ENCODE measurements at places on chromosomes 13 and 19.

- DNase-seq: no peak
These were observed 119.1 kb downstream of the KLF12 start for GRCh38 chr13:74015137-74015536.

DNA sequence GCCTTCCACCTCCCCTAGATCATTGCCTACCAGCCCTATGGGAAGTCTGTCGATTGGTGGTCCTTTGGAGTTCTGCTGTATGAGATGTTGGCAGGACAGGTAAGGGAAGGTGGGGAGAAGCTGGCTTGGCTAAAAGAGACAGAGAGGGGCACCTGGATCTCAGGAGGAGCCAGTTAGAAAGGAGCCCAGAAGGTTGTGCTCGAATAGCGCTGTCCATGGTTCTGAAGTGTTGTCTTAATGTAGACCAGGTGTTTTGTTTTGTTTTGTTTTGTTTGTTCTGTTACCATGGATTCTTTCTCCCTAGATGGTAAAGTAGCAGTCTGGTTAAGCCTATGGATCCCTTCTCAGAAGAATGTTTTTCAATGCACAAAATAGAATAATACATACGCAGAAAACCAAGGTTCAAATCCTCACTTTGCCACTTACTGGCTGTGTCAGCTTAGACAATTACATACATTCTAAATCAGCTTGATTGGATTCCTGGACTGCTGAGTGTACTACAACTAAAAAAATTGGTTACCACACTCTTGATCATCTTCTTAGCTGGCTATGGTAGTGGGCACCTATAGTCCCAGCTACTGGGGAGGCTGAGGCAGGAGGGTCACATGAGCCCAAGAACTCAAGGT is 5.9 kb upstream of the CACNG7 start:
- no peak for DNase-seq

- DNase-seq: no peak
These were observed 198.3 kb downstream of the NBEA start for GRCh38 chr13:35140321-35140720.

DNA sequence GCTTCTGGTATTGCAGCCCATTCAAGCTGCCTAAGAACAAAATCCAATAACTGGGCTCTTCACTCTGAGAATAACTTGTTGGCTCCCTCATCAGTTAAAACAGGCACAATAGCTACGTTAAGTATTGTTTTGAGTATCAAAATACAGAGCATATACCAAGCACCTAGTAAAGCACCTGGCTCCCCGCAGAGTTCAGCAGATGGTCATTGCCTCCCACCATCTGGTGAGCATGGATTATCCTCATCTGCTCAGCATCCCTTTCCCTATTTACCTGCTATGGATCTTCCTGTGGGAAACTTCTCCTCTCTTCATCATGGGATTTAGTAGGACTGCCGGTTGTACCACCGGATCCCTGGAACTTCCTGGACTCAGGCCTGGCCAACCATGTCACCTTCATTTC is 199.2 kb upstream of the MAB21L1 start:
- peak; percentile 65 for DNase-seq

GRCh38 chr19:38675611-38676010 is 28.2 kb downstream of the ACTN4 start:
- no peak for DNase-seq

DNA sequence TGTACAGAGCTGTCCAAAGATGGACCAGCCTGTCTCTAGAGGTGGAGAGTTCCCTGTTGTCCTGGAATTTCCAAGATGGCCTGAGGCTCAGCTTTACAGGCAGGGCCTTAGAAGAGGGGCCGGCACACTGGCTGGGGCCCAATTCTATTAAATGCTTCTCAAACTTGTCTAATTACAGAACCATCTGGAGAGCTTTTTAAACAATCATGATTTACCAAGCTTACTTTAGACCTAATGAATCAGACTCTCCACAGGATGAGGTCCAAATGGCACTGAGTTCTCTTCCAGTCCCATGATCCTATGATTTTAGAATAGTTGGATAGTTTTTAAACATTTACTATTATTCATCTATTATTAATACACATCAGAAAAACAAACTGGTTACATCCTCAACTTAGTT is 123.5 kb downstream of the DNAJC3 start:
- DNase-seq: no peak

DNA sequence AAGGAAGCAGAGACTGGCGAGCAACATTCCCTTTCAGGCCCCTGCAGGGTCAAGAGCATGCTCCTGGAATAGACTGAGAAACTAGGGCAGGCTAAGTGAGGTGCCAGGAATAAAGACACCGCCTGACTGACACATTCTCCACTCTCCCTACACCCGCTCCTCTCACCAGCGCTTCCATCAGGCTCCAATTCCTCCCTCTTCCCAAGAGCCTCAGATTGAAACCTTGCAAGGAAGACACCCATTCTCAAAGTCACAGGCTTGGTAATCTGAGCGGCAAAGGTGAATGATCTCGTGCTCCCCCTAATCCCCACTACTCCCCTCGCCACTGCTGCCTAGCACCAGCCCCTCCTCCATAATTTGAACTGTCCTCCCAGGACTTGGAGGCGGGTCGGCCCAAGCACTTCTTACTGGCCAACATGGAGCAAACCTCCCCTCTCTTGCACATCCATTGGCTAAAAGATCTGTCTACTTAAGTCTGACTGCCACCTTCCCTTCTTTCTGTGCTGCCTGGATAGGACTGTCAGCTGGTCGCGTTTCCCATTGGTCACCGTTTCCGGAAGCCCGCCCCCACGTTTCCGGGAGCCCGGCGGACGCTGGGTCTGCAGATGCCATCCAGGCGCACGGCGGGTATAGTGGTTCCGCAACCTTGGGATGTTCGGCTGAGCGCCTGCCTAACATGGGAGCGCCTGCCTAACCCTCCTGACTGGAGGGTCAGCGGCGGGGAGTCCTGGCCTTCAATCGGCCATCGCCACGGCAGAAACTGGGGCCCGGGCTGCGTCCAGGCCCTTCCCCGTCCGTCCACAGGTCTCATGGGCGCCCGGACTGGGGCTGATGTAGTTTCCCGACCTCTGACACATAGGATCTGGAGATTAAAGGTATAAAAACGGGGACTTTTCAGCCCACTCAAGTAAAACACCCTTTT is 33.6 kb downstream of the ZNF383 start:
- DNase-seq: peak; percentile 78

DNA sequence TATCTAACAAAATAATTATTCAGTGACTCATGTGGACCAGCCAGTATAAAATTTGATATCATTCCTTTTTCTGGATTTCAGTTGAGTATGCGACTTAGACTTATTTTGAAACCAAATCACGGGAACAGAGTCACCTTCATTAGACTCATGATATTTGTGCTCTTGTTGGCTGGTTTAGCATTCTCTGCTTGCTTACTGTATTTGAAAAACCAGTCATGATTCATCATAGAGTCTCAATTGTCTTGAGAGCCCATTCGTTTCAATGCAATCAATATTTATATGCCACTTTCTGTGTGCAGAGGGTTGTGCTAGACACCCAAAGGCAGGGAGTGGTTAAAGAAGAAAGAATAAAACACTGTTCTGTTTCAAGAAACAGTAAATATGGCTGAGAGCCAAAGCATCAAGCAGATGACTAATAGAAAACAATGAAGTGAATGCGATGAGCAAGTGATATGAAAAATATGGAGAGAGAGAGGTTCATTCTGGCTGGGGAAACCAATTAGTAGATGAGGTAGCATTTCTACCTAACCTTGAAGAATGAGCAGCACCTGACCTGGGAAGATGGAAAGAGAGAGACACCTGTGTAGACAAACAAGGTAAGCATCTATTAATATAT is 99.6 kb upstream of the MBNL2 start:
- DNase-seq: no peak
